ENCODE measurements at places on chromosomes 3 and 15.
A peak's percentile ranks its signal among the peaks of the same experiment; 100 is the strongest.

GRCh38 chr15:58241872-58242271 is 103.7 kb downstream of the AQP9 start:
- no peak for DNase-seq

GRCh38 chr3:53589201-53589600 is 94.8 kb downstream of the CACNA1D start:
- no peak for DNase-seq

DNA sequence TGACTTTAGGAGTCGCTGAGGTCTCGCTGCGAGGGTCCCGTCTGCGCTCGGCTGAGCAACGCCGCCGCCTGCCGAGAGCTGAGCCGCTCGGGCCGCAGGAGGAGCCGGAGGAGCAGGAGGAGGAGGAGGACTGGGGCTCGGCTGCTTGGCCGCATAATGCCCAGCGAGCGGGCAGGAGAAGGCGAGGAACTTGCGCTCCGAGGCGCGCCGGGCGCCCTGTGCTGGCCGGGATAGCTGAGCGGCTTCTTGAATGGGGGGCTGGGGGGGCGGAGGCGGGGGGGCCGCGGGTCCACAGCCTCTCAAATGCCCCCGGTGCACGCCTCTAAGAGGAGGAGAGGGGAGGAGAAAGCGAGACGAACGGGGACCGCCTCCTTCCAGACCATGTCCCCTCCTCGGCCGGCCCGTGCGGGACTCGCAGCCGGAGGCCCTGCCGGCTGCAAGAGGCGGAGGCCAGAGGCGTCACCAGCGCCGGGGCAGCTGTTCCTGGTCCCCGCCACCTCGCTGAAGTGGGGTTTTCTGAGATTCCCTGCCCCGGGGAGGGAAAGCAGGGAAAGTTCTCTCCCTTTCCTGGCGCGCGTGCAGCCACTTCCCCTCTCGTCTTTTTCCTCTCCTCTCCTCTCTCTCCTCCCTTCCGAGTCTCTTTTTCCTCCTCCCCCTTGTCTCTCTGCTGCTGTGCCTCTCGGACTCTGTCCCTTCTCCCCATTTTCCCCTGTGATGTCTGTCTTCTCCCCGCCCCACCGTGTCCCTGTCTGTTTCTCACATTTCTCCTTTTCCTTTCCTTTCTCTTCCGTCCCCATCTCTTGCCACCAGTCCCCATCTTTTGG is at the start of gene ADAMTS9:
Gene ADAMTS9, minus strand, starts transcription at position 220 of the 824 bp plus-strand sequence. CDS start 343 bp downstream, outside the sequence.
- DNase-seq = no peak

DNA sequence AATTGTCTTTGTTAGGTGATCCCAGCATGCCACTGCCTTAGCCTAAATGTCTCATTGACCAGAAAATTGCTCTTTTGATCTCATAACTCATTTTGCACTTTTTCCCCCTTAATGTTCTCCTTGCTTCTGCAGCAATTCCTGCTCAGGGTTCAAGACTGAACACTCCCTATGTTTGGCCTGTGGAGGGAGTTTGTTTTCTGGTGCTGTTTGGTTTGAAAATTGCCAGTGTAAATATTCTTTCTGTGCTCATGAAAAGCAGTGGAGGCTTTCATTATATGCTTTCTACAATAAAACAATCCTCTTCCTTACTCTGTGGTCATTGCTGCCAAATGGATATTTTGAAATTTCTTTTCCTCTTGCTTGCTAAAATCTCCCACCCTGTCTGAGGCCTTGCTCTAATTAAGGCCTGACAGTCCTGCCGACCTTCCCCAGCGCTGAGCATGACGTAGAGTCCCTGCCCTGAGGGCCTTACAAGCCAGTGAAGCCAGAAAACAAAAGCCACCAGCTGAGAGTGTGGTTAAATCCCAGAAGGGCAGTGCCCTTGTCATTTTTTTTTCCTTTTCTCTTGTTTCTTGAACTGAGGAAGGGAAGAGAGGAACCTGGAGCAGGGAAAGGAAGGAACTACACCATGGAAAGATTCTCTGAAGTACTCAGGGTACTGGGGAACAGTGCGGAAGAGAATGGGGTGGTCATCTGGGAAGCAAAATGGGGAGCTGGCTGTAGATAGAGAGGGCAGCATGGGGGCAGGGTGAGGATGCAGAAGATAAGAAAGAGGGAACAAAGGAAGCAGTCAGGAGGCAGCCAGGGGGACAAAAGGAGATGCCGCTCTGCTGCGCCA is 24.8 kb downstream of the ZBTB38 start:
- no peak for DNase-seq

- peak; percentile 8 for DNase-seq
Measured at GRCh38 chr15:57640930-57641682, 49.4 kb downstream of the MYZAP start.

GRCh38 chr3:43892061-43892460 is 201.3 kb downstream of the ABHD5 start:
- DNase-seq = no peak

DNA sequence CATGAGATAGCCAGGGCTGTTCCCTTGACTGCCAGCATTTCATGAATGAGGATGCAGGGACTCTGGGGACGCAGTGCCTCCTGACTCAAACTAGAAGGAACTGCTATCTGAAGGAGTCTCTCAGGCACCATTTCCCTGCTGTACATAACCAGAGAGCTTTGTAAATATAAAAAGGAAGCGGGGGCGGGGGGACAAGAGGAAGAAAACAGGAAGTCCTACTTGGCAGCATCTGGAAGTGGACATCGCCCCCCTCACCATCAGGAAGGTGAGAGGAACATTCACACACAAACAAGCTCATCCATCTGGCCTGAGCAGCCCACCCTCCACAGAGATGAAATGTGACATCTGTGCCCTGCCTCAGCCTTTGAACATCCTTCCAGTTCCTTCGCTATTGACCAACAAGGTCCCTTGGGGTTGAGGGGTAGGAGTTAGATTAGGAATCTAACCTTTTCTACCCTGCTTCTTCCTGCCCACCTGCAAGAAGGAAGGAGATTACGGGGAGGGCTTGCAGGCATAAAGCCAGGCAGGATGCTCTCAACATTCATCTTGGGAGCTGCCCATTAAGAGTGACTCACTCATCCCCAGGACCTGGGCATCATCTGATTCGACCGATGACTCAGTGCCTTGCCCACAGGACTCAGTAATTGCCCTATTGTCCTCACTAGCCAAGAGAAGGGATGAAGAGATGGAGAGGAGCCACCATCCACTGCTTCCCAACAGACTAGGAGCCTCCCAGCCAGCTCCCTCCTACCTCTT is 31.9 kb downstream of the SH3BP5 start:
- no peak for DNase-seq

GRCh38 chr3:12288182-12289129 is at the start of gene PPARG:
Gene PPARG, plus strand, starts transcription at chr3:12289070. Its CDS starts 90,642 bp downstream, at chr3:12379712.
- DNase-seq = no peak

GRCh38 chr3:17733215-17733614 is 9.2 kb downstream of the TBC1D5 start:
- no peak for DNase-seq

GRCh38 chr3:197847866-197848401 is 56.9 kb downstream of the LRCH3 start:
- no peak for DNase-seq

DNA sequence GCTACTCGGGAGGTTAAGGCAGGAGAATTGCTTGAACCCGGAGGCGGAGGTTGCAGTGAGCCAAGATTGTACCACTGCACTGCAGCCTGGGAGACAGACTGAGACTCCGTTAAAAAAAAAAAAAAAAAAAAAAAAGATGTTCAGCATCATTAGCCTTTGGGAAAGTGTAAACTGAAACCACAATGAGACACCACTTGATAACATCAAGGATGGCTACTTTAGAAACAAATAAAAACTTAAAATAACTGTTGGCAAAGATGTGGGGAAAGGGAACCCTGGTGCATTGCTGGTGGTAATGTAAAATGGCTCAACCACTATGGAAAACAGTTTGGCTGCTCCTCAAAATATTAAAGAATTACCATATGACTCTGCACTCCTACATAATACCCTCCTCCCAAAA is 1.9 kb downstream of the LEO1 start:
- DNase-seq = no peak

- DNase-seq = no peak
Measured at GRCh38 chr15:40313531-40314398, 6.0 kb upstream of the PLCB2 start.

- DNase-seq = no peak
Measured at GRCh38 chr3:126002189-126002588, 33.2 kb downstream of the ROPN1B start.

DNA sequence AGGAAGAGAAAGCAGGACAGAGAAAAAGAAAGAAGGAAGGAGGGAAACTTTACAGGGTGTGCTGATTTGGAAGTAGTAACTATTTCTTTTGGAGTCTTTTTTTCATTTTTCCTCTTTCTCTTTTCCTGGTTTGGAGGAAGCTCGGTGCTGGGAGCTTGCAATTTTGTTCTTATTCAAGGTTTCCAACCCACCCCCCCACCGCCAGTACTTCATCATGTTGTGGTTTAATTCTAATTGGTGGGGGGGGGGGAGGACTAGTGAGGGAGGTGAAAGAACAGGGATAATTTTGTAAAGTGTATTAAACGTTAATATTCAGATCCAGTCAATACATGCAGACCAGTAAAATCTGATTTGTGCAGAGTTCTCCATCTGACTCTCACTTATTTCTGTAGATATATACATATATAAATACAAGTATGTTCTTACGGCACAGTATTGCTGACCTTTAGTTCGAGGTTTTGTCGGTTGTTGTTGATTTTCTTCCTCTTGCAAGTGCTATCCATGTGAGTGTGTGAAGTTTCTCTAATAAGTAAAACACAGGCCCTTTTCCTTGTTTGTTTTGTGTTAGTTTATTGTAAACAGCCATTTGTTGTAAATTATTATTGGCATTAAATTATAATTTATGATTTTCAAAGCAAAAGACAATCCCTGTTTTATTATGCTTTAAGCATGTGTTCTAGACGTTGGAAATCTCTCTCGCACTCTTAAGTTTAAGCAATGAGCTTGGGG is 9.3 kb downstream of the NR2F2 start:
- no peak for DNase-seq

GRCh38 chr3:121803771-121804320 is 31.0 kb downstream of the IQCB1 start:
- no peak for DNase-seq

DNA sequence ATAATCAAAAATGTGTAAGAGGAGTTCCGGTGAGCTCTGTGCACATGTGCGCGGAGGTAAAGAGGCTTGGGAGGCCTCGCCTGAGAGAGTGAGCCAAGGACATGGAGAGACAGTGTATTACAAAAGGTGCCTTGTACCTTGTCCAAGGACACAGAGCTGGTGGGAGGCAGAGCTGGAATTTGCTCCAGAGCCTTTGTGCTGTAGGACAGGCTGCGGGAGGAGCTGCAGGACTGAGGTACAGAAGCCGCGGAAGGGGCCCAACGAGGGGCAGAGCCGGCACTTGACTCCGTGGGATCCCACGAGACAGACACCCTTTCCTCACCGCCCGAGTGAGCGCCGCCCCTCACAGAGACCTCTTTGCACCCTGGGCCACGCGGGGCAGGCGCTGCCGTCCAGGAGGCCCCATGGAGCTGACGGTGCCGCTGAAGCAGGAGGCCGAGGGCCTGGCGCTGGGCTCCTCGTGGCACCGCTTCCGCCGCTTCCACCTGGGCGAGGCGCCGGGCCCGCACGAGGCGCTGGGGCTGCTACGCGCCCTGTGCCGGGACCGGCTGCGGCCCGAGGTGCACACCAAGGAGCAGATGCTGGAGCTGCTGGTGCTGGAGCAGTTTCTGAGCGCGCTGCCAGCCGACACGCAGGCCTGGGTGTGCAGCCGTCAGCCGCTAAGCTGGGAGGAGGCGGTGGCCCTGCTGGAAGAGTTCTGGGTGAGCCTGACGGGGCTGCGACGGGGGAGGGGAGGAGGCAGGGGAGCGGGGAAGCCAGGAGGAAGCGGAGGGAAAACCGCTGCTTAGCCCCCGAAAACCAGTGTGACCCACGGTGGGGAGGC is 68.7 kb downstream of the SLTM start:
- DNase-seq = peak; percentile 15

DNA sequence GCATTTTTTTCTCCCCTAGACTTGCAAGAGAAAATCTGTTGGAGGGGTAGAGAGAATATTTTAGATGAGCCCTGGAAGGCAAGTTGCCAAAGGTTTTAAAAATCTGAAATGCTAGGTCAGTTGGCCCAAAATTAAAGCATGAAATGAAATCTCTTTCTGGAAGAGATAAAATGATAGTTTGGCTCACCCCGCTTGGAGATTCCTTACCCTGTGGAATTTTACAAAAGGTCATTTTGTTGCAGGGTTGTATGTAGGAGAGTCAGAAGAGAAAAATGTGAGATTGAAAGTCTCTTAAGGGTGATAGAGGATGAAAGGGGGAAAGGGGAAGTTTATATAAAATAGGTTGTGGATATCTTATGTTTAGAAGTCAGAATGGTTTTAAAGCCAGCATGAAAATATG is 277.8 kb downstream of the CD47 start:
- DNase-seq = no peak

- no peak for DNase-seq
Measured at GRCh38 chr15:59157840-59158700, 48.6 kb upstream of the LDHAL6B start.

GRCh38 chr3:70119879-70120278 is 120.3 kb downstream of the SAMMSON start:
- no peak for DNase-seq

GRCh38 chr3:10366651-10367101 is 45.8 kb upstream of the SEC13 start:
- DNase-seq = peak; percentile 55

DNA sequence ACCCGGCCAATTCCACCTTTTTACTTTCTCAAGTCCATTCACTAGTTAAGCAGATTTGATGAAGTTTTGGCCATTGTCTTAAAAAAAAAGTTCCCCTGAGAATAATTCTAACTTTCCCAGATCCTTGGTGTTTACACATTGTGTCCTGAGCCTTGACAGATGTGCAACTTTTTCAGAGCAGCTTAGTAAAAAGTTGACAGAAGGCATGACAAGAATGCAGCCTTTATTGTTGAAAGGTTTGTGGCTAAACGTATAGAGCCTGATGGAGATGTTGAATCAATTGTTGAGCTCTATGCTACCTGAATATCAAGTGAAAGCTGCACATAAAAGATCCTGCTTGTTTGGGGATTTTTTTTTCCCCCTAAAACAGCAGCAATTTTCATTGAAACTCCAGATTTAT is 75.3 kb upstream of the CMTM7 start:
- no peak for DNase-seq

GRCh38 chr3:66644549-66644948 is 143.7 kb upstream of the LRIG1 start:
- DNase-seq = no peak

DNA sequence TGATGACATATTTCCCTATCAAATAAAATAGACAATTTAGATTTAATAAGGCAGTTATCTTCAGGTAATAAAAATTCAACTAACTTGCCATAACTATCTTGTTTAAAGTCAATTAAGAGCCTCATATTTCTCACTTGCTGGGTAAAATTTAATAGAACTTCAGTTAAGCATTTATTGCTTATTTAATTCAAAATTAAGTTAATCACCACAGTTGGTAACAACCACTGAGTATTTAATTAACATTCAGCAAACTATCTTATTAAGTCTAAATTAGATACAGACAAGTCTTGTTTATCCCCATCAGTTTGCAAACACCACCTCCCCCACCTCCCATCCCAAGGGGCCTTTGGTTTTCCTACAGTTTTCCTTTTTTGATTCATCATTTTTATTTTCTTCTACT is 14.7 kb downstream of the LPP start:
- no peak for DNase-seq

GRCh38 chr3:41178576-41178975 is 20.7 kb upstream of the CTNNB1 start:
- DNase-seq = no peak

Data from activated T-cell treated with anti-CD3 and anti-CD28 coated beads for 48 hours (primary cell).